ENCODE measurements at places on chromosomes 5 and 9.

- no peak for DNase-seq
Measured at GRCh38 chr9:20619487-20620200, 2.7 kb downstream of the MLLT3 start.

DNA sequence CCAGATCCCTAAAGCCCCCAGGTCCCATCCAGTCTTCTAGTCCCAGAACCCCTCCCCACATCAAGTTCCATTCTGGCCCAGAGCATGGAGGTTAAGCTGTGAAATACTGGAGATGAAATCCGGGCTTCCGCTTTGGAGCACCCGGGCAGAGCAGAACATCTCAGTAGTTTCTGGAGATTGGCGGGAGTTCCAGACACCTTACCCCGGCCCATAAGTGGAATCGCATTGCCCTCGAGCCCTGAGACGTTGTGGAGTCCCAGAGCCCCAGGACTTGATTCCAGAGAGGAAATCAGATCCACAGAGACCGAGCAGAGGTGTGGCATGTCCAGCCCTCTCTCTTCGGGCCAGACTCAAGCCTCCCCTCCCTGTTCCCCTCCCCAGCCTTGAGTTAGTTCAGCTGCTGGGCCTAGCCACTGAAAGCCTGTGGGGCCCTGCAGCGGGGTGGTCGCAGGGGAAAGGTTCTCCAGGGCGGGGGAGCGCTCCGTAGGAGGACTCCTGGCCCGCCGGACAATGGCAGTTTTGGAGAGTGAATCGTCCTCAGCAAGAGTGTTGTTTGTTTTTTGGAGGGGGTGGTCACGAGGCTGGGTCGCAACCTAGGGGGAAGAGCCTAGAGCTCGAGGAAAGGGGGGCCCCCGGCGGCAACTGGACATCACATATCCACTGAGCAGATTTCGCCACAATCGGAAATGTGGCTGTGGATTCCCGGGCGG is 1.0 kb upstream of the PAX5 start:
- DNase-seq, result peak; percentile 79

GRCh38 chr5:136212252-136212721 is 19.3 kb upstream of the SMIM32 start:
- DNase-seq, result no peak

DNA sequence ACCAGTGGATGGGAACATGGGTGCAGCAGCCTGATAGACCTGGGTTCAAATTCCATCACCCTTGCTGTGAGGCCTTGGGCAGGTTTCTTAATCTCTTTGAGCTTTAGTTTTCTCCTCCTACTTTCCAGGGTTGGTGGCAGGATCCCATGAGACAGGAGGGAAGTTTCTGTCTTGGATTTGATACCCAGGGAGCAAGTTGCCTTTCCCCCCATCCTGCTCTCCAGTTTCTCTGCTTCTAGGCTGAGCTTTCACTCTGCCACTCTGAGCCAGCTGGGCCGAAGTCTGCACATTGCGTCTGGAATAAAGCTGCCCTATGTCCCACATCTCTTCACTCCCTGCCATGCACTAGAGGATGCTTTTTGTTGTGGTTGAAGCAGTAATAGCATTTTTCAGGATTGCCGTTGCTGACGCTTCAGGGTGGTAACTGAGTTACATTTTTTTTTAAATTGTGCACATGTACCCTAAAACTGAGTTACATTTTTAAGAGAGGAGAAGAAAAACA is 40.5 kb upstream of the ANGPTL2 start:
- no peak for DNase-seq

- no peak for DNase-seq
Measured at GRCh38 chr9:130189840-130190239, 17.6 kb downstream of the NCS1 start.

- DNase-seq, result no peak
Measured at GRCh38 chr9:126830827-126831226, 26.0 kb downstream of the ZBTB43 start.

DNA sequence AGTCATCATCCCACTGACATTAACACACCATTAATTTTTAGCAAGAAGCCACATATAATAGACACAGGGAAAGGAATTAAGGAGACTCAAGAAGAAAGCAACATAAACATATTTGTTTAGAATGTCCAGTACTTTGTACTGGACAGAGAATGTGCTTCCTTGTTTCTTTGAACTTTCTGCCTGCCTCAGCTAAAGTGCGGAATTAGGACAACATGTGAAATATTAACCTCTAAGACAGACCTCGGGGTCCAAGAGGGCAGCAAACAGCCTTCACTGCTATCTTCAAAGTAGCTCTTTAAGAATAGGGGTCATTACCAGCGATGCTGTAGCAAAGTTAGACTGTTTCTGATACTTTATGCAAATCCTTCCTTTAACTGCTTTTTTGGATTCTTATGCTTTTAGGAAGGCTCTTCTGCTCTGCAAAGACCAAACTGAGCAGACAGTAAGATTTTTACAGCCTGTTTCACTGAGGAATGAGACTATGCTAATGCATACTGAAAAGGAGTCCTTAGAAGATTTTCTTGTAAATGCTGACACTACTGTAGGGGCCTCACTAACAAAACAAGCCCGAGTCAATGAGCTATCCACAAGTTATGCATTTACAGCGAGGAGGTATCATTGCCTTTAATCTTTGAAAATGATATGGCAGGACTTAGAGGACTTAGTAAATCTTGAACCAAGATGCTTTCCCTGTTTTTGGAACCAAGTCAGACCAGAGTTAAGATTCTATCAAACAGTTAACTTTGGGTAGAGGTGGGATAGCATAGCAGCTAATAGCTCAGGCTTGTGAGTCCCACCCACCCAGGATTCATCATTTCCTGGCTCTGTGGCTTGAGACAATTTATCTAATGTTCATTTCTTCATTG is 23.8 kb downstream of the DAB2 start:
- no peak for DNase-seq

- DNase-seq, result no peak
Measured at GRCh38 chr5:74186356-74187315, 453.9 kb downstream of the ENC1 start.

- DNase-seq, result no peak
Measured at GRCh38 chr5:124000538-124000937, 488.6 kb downstream of the CSNK1G3 start.

- no peak for DNase-seq
Measured at GRCh38 chr5:74433896-74434829, 206.4 kb downstream of the ENC1 start.

- DNase-seq, result no peak
Measured at GRCh38 chr5:50749873-50750272, 83.4 kb downstream of the PARP8 start.

DNA sequence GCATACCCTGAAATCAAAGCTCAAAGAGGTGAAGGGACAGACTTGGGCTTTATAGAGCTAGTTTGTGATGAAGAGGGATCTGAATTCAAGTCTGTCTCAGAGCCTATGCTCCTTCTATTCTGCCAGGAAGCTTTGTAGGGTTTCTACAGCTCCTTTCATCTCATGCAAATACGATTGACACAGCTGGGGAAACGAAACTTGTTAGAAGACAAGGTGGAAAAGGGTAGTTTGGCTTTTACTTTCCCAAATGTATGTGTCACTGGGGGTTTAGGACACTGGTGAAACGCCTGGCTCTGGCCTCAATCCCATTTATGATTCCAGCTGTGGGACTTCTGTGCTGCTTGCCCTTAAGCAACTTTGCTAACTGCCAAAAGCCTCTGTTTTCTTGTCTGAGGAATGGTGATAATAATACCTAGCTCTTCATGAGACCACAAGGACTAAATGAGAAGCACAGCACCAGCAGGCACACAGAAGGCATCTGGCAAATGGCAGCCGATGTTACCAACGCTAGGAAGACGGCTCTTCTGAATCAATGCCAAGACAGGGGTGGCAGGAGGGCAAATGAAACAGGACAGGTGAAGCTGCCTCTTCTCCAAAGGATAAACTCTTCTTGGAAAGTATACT is 70.3 kb upstream of the EQTN start:
- no peak for DNase-seq

DNA sequence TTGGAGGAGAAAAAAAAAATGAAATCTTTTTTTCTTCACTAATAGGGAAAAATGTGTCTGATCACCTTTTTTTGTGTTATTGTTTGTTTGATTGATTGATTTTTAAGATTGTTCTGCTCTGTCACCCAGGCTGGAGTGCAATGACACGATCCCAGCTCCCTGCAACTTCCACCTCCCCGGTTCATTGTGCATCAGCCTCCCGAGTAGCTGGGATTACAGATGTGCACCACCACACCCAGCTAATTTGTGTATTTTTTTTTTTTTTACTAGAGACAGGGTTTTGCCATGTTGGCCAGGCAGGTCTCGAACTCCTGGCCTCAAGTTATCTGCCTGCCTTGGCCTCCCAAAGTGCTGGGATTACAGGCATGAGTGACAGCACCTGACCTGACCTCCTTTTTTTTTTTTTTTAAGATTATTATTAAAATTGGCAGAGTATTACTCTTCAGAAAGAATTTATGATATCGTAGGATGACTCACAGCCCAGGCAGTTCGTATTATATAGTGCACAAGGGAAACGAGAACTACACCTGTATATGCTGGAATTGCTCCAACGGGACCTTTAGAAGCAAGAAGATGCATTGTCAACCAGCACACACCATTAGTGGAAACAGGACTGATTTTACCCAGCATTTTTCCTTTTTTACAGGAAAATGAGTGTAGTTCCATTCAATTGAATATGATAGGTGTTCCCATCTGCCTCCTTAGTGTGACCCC is 27.7 kb downstream of the FUBP3 start:
- DNase-seq, result no peak

- no peak for DNase-seq
Measured at GRCh38 chr5:83494087-83494620, 22.6 kb downstream of the VCAN start.

DNA sequence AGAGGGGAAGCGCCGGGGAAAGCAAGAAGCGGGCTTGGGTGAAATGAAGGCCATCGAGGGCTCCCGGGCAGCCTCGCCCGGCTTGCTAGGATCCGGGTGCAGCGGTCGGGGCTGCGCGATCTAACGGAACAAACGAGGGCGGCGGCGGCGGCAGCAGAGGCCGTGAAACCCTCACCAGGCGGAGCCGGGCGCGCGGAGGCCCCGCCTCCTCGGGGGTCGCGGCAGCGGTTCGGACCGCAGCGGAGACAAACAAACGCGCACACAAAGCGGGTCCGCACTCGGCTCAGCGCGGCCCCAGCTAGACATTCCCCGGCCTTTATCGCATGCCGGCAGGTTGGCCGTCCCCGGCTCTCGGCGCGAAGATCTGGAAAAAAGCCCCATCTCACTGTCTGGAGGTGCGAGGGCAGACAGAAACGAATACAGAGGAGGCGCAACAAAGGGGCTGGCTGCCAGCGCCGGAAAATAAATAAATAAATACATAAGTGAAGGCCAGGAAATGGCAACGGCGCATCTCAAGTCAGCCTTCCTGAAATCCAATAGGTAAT is 10.5 kb upstream of the TRIM36 start:
- no peak for DNase-seq
